NCI-H1436 treated with DMSO at 0.1 percent for 48 hours (cell line): ENCODE measurements at places on chromosomes 7 and 10.

- DNase-seq, result no peak
These were observed 196.2 kb downstream of the TAX1BP1 start for GRCh38 chr7:27936047-27936767.

DNA sequence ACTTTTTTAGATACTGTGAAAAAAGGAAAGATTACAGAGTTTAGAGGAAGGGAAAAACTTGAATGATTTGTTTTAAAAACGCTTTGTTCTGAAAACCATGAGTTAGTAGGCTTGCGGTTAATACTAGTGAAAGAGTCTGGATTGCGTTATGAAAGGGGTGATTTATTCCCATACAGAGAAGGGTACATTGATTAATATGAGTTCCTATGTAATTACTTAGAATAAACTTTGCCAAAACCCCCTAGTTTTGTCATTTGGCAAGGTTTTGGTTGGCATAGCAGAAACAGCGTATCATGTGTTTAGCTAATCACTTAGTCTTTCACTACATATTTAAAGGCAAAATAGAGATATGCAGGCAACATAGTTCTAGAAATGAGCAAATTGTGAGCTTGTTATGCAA lies 91.2 kb upstream of the POT1 start:
- DNase-seq, result no peak

DNA sequence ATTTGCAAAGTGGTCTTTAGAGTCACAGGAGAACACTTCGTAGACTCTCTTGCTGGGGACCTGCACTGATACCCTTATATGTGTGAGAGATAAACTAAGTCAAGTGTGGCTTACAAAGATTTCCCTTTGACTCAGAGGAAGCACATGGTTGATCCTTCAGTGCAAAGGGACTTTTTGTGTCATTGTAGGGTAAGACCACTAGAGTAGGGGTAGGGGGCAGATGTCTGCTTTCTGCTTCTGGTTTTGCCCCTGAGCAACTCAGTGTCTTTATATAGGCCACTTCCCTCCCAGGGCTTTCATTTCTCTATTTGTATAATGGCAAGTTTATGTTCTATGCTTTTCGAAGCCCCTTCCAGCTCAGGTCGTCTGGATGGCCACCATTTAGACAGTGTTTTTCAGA lies 281.7 kb downstream of the SORCS3 start:
- DNase-seq, result no peak

GRCh38 chr7:21718391-21718790 lies 175.6 kb downstream of the DNAH11 start:
- no peak for DNase-seq

DNA sequence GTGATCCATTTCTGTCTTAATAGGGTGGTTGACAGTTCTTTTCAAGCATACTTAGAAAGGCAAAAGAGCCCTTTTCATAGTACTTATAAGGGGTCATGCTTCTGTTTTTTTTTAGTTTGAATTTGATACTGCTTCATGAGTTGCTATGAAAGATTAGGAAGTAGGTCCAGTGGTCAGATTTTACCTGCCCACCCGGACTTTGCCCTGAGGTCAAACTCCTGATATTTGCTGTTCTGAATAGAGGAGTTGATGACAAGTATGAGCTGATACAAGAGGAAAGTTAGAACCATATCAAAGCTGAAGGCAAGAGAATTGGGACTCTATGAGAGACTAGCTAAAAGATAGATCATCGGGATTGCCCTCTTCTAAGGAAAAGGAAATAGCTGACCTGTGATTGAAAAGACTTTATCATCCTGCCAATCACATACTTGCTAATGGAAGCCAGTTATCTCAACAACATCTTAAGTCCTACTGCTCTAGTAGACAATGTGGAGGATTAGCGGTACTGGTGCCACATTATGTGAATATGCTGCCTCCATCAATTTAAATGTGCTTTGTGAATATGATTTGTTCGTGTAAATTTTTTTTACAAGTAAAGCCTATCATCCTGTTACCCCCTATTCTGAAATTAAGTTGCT lies 37.5 kb upstream of the CYP26C1 start:
- DNase-seq, result no peak

- DNase-seq, result no peak
These were observed 40.9 kb upstream of the ZNF32 start for GRCh38 chr10:43689618-43689954.

DNA sequence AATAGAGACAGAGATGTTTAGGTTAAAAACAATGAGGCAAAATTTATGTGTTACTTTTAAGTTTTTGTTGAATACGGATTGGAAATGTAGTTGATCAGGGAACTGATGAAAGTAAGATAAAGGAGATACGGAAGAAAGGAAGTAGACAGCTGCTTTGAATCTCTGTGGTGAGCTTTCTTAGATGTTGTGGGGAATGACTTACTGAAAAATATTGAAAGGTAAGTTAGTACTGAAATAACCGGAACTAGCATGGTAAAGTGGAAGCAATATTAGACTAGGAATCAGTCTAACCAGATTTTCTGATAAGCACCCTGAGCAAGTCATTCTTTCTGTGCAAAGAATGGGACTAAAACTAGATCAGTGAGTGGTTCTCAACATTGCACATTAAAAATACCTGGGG lies 34.8 kb downstream of the LUC7L2 start:
- DNase-seq, result no peak

GRCh38 chr10:101762736-101763135 lies 13.2 kb downstream of the FGF8 start:
- DNase-seq, result no peak

DNA sequence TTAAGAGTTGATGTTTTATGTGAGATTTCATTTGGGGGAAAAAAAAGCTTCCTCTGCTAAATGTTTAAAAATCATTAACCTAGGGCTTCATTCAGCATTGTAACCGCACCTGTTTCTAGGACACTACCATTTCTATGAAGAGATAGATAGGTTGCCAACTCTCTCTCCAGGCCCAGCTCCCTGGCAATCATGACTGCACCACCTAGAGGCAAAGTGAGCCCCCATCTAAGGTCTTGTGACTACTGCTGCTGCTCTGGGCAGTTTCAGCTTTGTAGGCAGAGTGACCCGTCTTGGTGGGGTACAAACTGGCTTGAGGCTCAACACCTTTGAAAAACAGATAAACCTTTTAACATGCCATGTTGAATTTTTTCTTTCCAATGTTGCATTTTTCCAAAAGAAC lies 27.3 kb upstream of the MRC1 start:
- DNase-seq, result no peak

GRCh38 chr10:70672165-70673042 lies at the start of gene ADAMTS14:
Gene ADAMTS14 (plus strand): TSS chr10:70672506. CDS start chr10:70672803, 297 bp downstream.
- no peak for DNase-seq

- no peak for DNase-seq
These were observed 186.3 kb downstream of the CAMK1D start for GRCh38 chr10:12535656-12536055.

GRCh38 chr10:97920865-97921264 lies 71.2 kb downstream of the GOLGA7B start:
- DNase-seq, result no peak

DNA sequence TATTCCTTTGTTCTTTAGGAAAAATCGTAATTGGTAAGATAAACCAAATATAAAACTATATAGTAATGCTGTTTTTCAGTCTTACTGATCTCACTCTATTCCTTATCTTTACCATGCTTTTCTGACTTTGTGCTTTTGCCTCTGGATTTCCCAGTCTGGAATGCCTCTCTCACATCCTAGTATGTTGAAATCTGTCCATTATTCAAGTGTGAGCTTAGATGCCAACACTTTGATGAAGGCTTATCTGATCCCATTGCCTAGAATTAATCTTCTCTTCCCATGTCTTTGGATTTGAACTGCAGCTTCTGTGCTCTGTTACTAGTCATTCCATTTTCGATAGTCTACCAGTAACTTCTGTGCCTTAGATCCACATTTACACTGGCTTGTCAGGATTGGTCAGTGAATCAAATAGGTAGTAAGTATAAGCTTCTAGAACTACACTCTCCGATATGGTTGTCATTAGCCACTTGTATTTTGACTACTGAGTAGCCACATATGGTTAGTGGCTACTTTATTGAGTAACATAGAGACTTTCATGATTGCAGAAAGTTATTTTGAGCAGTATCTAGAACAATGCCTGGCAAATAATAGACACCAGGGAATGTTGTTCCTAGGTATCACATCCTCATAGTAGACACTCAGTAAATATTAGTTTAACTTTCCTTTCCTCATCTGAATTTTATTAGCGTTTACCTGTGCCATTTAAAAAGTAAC lies 92.9 kb downstream of the BMPR1A start:
- no peak for DNase-seq
